ENCODE measurements at places on chromosomes 12 and 14. TPM values are rescaled to one million over a fixed set of nuclear protein-coding genes. Genes with fewer than 3 reads are reported as not detected.

DNA sequence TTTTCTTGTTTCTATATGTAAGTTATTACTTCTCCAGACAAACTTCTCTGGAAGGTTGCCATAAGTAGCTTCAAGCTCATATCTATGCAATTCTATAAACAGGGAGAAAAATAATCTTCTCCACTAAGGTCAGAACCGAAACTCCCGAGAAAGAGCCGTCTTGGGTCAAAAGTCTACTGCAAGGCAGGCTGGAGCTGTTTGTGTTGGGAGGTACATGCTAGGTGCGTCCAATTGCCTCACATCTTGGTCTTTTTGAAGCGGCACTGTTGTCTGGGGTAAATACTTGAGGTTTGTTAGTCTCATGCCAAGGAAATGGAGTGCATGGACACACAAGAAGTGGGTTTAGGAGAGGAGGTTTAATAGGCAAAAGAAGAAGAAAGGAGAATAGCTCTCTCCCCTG lies 674.7 kb upstream of the TMEM132C start:
- peaks cover under 1% of the 10 kb centered on the region for H3K36me3 ChIP-seq
- no peak for DNase-seq
- no peak overlapping the region for H3K4me3 ChIP-seq
- no peaks in the 10 kb centered on the region for H3K27me3 ChIP-seq

DNA sequence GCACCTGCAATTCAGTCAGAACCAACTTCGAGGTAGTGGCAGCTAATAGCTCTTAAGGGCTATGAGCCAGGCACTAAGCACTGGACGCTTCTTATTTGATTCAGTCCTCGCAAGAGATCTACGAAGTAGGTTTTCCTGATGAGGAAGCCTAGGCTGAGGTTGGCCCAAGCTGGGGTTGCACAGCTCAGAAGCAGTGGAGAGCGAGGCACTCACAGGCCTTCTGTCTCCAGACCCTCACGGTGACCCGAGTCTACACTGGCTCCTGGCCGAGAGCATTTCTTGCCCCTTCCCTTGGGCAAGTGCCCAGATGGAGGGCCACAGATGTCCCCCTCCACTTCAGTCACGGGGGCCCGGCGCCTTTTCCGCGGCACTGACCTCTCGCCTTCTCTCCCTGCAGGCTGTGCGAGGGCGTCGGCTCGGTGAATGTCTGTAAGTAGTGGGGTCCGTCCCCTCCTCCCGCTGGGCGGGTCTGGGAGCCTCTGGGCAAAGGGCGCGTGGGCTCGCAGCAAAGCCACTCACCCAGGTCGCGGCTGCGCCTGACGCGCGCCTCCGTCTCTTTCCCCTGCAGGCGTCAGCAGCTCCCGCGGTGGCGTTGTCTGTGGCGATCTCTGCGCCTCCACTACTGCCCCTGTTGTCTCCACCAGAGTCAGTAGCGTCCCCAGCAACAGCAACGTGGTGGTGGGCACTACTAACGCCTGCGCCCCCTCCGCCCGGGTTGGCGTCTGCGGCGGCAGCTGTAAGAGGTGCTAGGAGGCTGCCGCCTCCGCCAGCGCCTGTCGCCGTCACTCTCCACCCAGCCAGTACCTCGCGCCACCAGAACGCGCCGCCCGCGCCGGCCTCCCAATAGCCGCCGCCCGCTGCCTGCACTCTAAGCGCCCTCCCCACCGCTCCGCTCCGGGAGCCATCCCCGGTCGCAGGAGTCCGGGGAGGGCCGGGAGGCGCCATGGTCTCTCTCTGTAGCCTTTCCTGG lies 13.1 kb downstream of the KRT83 start:
- peaks cover 17% of the 10 kb centered on the region for H3K4me1 ChIP-seq
- H3K27me3 ChIP-seq: peaks cover 57% of the 10 kb centered on the region
- H3K36me3 ChIP-seq: no peaks in the 10 kb centered on the region

- no peak for DNase-seq
- H3K27me3 ChIP-seq: no peaks in the 10 kb centered on the region
- no peak overlapping the region for H3K27ac ChIP-seq
Measured at GRCh38 chr12:19706936-19707335, 267.6 kb downstream of the AEBP2 start.

DNA sequence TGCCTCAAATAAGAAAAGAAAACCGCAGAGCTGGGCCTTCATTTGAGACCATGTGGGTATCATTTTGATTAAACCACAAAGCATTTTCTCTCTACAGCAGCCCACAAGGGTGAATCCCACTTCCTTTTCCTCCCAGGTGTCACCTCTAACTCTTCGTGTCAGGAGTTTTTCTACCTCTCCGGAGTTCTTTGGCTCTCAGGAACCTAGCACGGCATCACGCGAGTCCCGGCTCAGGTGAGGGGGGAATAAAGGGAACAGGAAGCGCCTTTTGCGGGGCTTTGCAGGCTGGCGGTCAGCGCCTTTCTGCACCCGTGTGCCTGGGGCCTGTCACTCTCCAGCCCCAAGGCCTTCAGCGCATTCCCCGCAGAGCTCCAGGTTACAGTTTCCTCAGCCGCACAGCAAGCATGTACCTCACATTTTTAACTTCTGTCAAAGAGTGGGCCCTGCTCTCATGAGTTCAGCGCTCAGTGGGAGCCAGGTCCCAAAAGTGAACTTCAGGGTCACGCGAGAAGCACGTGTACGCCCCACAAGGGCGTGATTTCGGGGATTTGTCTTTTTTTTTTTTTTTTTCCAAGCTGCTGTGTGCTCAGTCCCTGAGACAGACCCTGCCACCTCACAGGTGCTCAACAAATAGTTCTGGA lies 740 bp upstream of the PRPF40B start:
- H3K27me3 ChIP-seq: no peaks in the 10 kb centered on the region
- no peaks in the 10 kb centered on the region for H3K36me3 ChIP-seq
- DNase-seq: peak; percentile 38
- peaks cover 37% of the 10 kb centered on the region for H3K4me1 ChIP-seq
- H3K4me3 ChIP-seq: peak overlapping the region; percentile 90

The YLPM1 gene
- 65.6 TPM for total RNA-seq

GRCh38 chr12:128592220-128592744 lies 231.5 kb downstream of the SLC15A4 start:
- H3K27me3 ChIP-seq: peaks cover 18% of the 10 kb centered on the region
- no peaks in the 10 kb centered on the region for H3K4me1 ChIP-seq
- DNase-seq: no peak
- H3K27ac ChIP-seq: no peak overlapping the region
- H3K4me3 ChIP-seq: no peak overlapping the region
- peaks cover 78% of the 10 kb centered on the region for H3K36me3 ChIP-seq

DNA sequence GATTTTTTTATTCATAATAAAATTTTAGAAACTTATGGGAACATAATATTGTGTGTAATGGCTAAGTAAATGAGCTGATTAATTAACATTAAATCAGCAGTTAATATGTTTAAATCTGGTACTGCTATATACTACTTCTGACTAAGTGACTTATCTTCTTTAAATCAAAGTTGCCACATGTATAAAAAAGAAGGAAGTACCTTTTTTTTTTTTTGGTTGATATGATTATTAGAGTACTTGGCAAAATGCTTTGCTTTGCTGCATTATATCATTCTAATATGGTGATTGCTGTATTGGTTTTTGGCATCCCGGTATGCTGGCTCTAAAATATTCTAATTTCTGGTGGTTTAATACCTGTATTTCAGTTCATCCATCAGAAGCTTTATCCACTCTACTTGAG lies 319.1 kb upstream of the RGS6 start:
- no peak overlapping the region for H3K4me3 ChIP-seq
- H3K27ac ChIP-seq: no peak overlapping the region
- no peak for DNase-seq
- H3K36me3 ChIP-seq: no peaks in the 10 kb centered on the region

DNA sequence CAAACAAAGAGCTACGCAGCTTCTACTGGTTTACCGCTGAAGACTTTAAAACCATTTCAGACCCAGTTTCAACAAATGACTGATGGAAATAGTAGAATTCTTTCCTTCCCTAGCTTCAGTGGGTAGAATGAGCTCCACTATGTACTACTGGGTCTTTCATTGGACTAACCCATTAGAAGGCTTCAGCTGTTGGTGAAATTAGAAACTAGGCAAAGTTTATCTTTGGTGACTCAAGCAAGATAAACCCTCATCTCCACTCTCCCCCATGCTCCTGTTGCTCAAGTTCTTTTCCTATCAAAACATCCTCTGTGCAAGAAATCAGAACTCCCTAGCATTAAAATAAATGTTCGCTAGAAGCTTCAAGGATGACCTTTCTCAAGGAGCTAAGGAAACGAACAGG lies 159.2 kb downstream of the PAWR start:
- H3K27ac ChIP-seq: no peak overlapping the region
- peaks cover 10% of the 10 kb centered on the region for H3K36me3 ChIP-seq
- H3K4me3 ChIP-seq: no peak overlapping the region
- no peaks in the 10 kb centered on the region for H3K27me3 ChIP-seq
- DNase-seq: no peak
- peaks cover 19% of the 10 kb centered on the region for H3K4me1 ChIP-seq

The TSPAN19 gene
- not detected for total RNA-seq

The EPYC gene
- not detected for total RNA-seq

DNA sequence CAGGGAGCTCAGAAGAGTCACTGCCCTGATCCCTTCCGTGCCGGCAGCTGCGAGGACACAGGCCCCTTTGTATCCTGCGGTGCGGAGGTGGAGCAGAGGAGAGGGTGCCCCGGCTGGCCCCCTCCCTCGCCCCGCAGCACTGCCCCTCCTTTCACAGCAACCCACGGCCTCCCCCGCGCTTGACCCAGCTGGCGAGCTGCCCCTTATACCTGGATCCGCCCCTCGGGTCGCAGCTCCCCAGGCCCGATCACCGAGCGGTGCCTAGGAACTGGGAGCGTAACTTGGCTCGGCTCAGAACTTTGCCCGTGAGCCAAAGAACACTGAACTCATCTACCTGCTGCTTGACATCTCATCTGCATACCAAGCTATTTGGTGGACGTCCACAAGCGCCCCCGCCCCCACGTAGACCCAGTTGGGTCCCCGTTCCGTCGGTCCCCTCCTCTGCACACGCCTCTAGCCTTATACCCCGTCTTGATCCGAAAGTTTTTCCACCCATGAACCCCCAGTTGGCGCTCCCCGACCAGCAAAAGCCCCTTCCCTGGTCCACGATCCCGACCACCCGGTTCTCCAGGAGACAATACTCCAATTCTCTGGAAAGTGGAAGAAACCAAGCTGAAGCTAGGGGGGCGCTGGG lies 697 bp upstream of the DNAJC14 start:
- H3K36me3 ChIP-seq: peaks cover 3% of the 10 kb centered on the region
- H3K27ac ChIP-seq: peak overlapping the region; percentile 99
- DNase-seq: peak; percentile 47
- peak overlapping the region; percentile 97 for H3K4me3 ChIP-seq
- H3K4me1 ChIP-seq: peaks cover 35% of the 10 kb centered on the region
- H3K27me3 ChIP-seq: no peaks in the 10 kb centered on the region

DNA sequence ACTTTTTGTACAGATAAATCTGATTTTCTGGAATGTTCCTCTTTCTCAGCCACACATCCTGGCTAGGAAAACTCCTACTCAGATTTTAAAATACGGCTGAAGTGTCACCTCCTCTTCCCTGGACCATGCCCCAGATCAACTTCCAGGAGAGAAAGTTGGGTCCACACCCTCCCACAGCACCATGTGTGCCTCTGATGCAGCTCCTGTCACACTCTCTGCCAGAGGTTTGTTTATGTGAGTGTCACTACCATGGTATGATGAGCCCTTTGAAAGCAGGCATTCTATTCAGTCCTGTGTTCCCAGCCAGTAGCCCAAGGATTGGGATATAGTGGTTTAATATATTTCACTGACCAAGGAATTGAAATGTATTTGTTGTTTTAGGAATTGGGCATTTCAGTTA lies 287.2 kb upstream of the ATP2B1 start:
- no peaks in the 10 kb centered on the region for H3K27me3 ChIP-seq
- H3K27ac ChIP-seq: no peak overlapping the region
- no peaks in the 10 kb centered on the region for H3K36me3 ChIP-seq

The DUSP16 gene
- 51.9 TPM for total RNA-seq

The NYNRIN gene
- total RNA-seq: 18.3 TPM
